HepG2 (cell line): ENCODE measurements at places on chromosomes 3 and 15. TPM values are rescaled to one million over a fixed set of nuclear protein-coding genes. Genes with fewer than 3 reads are reported as not detected.

Gene ACKR4
- polyA plus RNA-seq, result 0.07 and 0.16 TPM in 2 replicates

- DNase-seq, result no peak
Measured at GRCh38 chr15:88707771-88708654, 69.2 kb downstream of the ISG20 start.

DNA sequence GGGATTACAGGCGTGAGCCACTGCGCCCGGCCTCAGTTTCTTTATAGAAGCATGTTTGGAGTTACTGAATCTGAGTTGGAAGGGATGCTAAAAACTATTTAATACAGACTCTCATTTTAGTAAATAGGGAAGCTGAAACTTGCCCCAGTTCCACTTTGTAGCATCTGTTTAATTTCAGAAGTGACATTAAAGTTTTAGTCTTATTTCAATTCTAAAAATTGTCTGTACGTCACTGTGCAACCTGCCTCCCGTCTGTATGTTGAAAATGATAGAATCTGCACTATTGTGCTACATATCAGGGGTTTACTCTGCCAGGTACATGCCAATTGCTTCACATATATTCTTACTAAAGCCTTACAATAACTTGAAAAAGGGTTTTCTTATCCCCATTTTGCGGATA, 15.3 kb downstream of the CNOT10 start:
- no peak for DNase-seq

GRCh38 chr3:191727338-191727737, 266.4 kb downstream of the PYDC2 start:
- peak; percentile 57 for DNase-seq

DNA sequence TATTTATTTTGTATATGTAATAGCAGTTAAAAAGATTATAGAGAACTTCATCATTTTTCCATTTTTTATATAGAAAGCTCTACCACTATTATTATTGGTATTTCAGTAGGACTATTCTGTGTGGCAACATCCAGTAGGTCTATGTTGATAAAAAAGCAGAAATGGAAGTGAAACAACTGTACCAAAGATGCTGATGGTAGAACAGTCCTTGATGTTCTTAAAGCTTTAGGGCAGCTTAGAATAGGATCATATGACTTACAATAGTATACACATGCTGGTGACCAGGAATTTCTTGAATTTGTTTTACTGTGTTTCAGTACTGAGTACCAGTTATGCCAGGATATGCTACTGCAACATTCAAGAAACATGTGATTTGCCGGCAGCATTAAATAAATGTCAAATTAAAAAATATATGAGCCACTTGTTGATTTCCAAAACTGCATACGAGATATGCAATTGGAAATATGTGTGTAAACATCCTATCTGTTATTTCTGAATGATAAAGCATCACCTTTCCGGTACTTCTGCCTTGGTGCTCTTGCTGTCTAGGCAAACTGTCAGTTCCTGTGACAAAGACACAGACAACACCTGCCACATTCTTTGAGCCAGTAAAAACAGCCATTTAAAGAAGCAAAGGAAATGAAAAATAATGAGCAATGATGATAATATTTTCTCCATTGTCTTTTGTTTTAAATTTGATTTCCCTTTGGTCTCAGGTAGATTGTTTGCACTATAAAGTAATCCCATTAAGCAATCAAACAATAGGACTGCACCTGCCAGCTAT, 649.2 kb downstream of the ZPLD1 start:
- DNase-seq, result no peak

GRCh38 chr3:14300721-14301399, 101.5 kb upstream of the SLC6A6 start:
- DNase-seq, result no peak

Gene CYP1A2
- polyA plus RNA-seq, result 0.07 and 0.09 TPM in 2 replicates

GRCh38 chr3:119400466-119400865, 62.9 kb downstream of the TMEM39A start:
- DNase-seq, result no peak

DNA sequence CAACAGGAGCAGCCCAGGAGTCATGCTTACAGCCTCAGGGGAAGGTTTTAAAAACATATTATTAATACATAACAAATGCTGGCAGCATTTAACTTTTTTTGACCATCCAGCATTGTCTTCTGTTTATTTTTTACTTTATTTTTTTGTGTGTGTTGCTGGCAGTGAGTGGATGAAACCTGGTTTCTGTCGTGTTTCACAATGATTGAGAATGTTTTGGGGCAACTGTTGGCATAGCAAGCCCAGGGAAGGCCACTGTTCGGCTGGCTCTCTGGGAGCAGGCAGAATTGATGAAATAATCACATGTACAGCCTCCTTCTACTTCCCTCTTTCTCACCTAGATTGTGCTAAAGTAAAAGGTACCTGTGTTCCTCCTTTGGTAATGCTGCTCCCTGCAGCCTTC, 190.2 kb downstream of the NR1D2 start:
- no peak for DNase-seq

DNA sequence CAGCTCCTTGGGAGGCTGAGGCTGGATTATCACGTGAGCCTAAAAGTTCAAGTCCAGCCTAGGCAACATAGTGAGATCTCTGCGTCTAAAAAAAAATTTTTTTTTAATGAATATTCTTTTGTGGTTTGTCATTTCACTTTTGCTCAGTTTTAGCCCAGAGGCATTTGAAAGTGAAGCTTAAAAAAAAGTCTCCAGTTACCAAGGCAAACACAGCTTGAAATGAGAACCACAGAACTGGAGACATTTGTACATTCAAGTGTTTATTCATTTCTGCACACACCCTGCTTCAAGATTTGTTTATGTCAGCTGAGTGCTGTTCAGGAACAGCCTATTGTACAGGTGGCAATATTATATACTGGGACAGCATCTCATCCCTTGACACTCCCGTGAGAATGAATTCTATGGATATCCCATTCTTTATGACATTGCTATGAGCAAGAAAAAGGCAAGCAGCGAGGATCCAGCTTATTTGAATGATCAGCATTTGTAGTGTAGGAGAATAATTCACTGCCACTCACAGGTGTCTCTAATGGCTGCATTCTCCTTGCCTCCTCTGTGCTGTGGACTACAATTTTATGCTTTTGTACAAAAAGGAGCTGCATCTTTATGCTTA, 444.8 kb upstream of the GRM7 start:
- DNase-seq, result no peak

Gene COL6A5
- polyA plus RNA-seq, result not detected in 2 replicates

- peak; percentile 74 for DNase-seq
Measured at GRCh38 chr3:124812291-124813265, 74.6 kb downstream of the ITGB5 start.

GRCh38 chr15:60945196-60945595, 283.9 kb downstream of the RORA start:
- DNase-seq, result no peak

Gene AGBL1
- polyA plus RNA-seq, result 0.01 TPM in 1 of 2 replicates, not detected in the other

DNA sequence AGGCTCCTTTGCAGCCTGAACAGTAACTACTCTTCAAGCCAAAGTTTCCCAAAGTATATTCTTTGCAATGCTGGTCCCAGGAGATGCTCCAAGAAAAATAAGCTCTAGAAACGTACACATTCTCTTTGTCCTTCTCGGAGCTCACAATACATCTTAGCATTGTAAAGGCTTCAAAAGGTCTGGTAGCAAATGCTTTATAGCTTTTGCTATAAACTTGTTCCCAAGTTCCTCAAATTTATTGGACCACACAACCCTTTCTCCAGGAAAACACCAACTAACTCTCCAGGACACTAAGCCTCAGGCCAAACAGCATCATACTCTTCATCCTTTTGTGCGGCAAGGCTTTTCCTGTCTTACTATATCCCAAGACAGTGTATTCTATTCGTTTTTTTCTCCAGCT, 455.6 kb upstream of the PROK2 start:
- no peak for DNase-seq

Gene TMEM207
- not detected in 2 replicates for polyA plus RNA-seq

- no peak for DNase-seq
Measured at GRCh38 chr15:72063186-72063585, 54.8 kb downstream of the MYO9A start.

Gene CYP8B1
- polyA plus RNA-seq, result 2.0 and 2.8 TPM in 2 replicates

GRCh38 chr3:101720851-101721840, 3.3 kb upstream of the CEP97 start:
- no peak for DNase-seq

Gene TLR9
- polyA plus RNA-seq, result 0.08 TPM in 1 of 2 replicates, not detected in the other

Gene CCR2
- polyA plus RNA-seq, result not detected in 2 replicates

DNA sequence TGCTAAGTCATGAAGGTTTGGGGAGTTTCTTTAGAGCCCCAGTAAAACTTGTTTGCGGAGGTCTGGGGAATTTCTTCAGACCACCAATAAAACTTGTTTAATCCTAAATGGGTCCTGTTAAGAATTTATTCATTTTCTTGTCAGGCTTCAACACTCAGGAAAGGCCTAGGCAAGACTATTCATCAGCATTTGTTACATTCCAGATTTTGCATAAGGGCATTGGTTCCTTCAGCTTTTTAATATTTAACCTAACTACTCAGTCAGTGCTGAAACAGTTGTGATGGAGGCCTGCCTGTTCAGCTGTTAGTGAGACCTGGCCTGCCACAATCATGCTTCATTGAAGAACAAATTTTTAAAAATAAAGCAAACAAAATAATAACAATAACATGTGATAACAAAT, 954.2 kb upstream of the SEMA6D start:
- no peak for DNase-seq

DNA sequence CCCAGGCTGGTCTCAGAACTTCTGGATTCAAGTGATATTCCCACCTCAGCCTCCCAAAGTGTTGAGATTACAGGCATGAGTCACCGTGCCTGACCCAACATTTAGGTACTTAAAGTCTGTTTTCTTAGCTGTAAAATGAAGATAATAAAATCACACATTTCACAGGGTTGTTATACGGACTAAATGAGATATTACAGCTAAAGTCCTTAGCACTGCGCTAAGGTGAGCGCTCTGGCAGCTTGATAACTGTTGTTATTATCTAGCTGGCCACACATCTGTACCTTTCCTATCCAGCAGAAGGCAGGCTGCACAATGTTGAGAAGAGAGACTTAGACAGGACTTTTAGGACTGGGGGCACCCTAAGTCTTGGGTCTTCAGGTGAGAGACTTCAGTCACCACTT, 2.7 kb upstream of the LIPH start:
- DNase-seq, result no peak

- DNase-seq, result no peak
Measured at GRCh38 chr3:5079761-5080160, 42.3 kb upstream of the ARL8B start.

DNA sequence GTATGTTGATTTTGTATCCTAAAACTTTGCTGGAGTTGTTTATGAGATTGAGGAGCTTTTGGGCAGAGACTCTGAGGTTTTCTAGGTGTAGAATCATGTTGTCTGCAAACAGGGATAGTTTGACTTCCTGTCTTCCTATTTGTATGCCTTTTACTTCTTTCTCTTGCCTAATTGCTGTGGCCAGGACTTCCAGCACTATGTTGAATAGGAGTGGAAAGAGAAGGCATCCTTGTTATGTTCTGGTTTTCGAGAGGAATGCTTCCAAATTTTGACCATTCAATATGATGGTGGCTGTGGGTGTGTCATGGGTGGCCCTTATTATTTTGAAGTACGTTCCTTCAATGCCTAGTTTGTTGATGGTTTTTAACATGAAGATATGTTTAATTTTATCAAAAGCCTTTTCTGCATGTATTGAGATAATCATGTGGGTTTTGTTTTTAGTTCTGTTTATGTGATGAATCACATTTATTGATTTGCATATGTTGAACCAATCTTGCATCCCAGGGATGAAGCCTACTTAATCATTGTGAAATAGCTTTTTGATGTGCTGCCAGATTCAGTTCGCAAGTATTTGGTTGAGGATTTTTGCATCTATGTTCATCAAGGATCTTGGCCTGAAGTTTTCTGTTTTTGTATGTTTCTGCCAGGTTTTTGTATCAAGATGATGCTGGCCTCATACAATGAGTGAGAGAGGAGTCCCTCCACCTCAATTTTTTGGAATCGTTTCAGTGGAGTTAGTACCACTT, 188.1 kb downstream of the MINAR1 start:
- DNase-seq, result no peak
